Mesenteric fat pad (tissue), 1 donor: ENCODE measurements at places on chromosomes 5 and 9. TPM values are rescaled to one million over a fixed set of nuclear protein-coding genes. Genes with fewer than 3 reads are reported as not detected.

- DNase-seq: no peak
Observed at GRCh38 chr5:130536691-130537090, 628.4 kb downstream of the HINT1 start.

GRCh38 chr5:57243286-57244137 lies 69.7 kb downstream of the GPBP1 start:
- no peak for DNase-seq

- DNase-seq: no peak
Observed at GRCh38 chr5:169183576-169183975, 117.4 kb downstream of the SLIT3 start.

The PCDHA5 gene
- total RNA-seq: 0.10 TPM

- DNase-seq: peak; percentile 55
Observed at GRCh38 chr9:97510797-97511654, 9.6 kb downstream of the TMOD1 start.

GRCh38 chr9:36559036-36559695 lies 13.5 kb upstream of the MELK start:
- DNase-seq: no peak

GRCh38 chr5:107499237-107499636 lies 171.5 kb downstream of the EFNA5 start:
- no peak for DNase-seq

GRCh38 chr9:123983047-123983446 lies 28.5 kb upstream of the LHX2 start:
- no peak for DNase-seq

The GZMA gene
- 1.0 TPM for total RNA-seq

DNA sequence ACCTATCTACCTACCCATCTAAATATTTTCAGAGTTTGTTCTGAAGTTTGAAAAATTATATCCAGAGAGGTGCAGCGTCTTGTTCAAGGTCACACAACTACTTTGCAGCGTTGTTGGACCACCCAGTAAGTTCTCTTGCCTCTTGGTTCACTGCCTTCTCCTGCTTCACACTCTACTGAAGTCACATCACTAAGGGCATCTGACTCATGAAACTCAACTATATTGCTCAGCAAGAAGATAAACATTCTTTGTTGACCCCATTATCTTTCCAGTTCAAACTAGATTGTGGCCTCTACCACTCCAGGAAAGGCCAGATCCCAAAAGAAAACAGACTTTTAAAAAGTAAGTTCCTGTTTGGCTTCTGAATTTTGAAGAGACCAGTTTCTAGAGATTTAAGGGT lies 326.9 kb downstream of the SLIT3 start:
- no peak for DNase-seq

The GLRA1 gene
- total RNA-seq: not detected

The PTGR1 gene
- total RNA-seq: 53.0 TPM

DNA sequence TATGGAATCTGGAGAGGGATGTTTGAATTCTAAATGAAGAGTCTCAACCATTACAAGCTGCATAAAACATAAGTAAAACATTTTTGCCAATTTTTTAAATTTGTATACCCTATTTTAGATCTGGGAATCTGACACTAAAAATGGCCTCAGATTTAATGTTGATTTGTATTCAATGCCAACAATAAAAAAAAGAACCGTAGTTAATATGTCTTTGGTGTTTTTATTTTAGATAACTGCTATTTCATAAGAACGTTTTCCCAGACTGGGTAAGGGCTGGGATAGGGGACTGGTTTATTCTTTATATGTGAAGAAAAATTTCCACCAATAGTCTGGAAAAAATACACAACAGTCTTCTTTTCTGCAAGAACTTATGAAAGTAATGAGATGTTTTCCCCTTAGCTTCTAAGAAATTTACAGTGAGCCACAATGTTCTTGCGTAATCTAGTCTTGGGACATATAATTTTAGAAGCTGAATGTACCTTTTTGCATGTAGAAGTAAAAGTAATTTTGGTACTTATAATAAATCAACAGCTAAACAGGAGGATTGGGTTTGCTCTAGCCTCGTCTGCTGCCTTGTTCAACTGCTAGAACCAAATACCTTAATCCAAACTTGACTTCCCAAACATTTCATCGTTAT lies 244.6 kb upstream of the EFNA5 start:
- DNase-seq: no peak

- DNase-seq: no peak
Observed at GRCh38 chr5:173782671-173783101, 105.5 kb upstream of the CPEB4 start.

The SPTLC1 gene
- 60.1 TPM for total RNA-seq

DNA sequence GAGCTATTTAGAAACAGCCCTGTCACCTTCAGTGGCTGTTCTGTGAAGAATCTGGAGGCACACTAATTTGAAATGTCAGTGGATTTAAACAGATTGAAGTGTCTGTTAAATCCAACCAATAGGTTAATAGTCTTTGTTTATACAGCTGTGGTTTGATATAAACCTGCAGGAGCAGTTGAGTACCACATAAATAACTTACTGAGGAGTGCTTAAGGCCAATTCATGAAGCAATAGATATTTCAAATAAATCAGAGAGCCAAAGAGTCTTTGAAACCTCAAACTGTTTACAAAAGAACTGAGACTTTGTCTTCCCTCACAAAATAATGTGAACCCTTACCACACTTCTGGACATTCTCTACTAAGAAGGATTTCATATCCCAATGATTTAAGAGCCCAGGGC lies 111.9 kb downstream of the FEM1C start:
- DNase-seq: no peak

GRCh38 chr9:129098328-129098727 lies 12.3 kb downstream of the CRAT start:
- DNase-seq: no peak

DNA sequence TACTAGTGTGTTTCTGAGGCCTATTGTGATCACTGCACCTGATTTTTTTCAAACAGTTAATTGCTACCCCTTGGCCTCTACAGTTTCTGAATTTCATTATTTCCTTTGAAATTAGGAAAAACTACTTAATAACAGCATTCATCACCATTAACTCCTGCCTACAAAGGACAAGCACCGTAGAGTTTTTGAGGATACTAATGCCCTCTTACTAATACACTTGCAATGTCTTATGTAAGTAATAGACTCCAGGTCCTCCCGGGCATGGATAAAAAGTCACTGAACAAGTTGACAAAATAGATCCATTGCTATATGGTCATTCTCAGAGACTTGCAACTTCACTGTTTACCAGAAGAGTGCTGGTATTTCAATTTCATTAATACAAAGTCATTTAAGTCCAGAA lies 1172.5 kb downstream of the CDH12 start:
- no peak for DNase-seq

- no peak for DNase-seq
Observed at GRCh38 chr5:79330071-79330470, 94.1 kb downstream of the JMY start.

- no peak for DNase-seq
Observed at GRCh38 chr9:19233344-19233743, 2.9 kb downstream of the DENND4C start.

DNA sequence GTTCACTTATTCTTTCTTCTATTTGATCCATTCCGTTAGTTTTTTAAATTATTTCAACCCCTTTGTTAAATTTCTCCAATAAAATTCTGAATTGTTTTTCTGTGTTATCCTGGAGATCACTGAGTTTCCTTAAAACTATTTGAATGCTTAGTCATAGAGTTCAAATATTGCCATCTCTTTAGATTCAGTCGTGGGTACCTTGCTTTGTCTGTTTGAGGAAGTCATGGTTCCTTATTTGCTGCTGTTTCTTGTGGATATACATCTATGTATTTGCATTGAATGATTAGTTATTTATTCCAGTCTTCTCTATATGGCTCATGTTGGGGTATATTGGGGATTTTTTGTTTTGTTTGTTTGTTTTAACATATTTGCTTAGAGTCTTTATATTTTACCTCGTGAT lies 80.6 kb downstream of the HINT1 start:
- no peak for DNase-seq

DNA sequence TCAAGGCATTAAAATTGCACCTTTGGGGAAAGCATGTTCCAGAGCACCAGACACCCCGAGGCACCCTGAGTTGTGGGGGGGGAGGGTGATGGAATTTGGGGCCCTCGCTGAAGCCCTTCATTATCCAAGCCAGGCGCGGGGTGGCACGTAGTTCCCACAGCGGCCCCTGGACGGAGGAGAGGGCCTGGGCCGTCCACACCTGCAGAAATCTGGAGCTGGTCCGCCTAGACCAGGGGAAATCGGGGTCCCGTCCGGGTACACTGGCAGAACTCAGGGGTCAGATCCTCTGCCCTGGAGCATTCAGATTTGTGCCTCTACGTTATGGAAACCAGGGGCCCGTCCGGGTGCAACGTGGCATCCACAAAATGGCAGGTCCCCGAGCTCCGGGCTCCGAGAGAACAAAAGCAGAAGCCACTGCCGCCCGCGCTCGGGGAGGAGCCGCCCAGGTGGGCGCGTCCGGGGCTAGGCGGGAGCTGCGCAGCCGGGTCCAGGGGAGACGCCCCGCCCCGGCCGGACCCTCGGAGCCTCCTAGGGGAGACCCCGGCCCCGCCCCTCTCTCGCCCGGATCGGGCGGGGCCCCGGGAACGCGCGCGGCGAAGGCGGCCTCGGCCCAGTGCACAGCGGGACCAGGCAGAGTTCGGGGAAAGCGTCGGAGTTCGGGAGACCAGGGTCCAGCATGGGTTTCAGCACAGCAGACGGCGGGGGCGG lies at the start of gene PLEKHG4B:
Gene PLEKHG4B (plus strand): TSS at position 613 of the 708 bp plus-strand sequence. CDS start 64 bp downstream, at position 677.
- DNase-seq: peak; percentile 72

- no peak for DNase-seq
Observed at GRCh38 chr5:156560002-156560401, 233.0 kb downstream of the SGCD start.

- DNase-seq: no peak
Observed at GRCh38 chr9:85213650-85214607, 527.8 kb downstream of the AGTPBP1 start.
